ENCODE measurements at places on chromosomes 6 and 20.
A peak's percentile ranks its signal among the peaks of the same experiment; 100 is the strongest.

DNA sequence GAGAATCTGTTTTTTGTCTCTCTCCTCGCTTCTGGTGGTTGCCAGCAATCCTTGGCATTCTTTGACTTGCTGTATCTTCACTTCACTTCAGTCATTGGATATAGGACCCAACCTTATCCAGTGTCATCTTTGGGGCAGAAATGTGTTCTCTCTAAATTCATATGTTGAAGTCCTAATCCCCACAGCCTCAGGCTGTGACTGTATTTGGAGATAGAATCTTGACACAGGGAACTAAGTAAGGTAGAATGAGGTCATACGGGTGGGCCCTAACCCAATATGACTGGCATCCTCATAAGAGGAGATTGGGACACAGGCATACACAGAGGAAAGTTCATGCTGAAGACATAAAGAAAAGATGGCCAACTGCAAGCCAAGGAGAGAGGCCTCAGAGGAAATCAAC is 51.9 kb upstream of the TPD52L1 start:
- no peak for DNase-seq

DNA sequence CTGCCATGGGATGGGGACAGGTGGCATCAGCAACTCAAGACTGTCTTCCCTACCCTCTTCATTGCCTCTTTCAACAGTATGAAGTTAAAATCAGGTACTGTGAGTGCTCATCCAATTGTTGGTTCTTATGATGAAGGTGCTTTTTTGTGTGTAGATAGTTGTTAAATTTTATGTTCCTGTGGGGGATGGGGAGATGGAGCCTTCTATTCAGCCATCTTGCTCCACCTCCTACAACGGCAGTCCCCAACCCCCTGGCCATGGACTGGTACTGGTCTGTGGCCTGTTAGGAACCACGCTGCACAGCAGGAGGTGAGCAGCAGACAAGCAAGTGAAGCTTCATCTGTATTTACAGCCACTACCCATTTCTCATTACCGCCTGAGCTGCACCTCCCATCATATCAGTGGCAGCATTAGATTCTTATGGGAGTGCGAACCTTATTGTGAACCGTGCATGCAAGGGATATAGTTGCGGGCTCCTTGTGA is 47.8 kb upstream of the TOP1 start:
- no peak for DNase-seq

GRCh38 chr6:134994431-134994830 is 44.5 kb upstream of the ALDH8A1 start:
- DNase-seq, result no peak

GRCh38 chr20:32497589-32498224 is 87.4 kb downstream of the NOL4L start:
- DNase-seq, result no peak

- DNase-seq, result no peak
These were observed 98.5 kb upstream of the TMEM170B start for GRCh38 chr6:11439017-11439420.

DNA sequence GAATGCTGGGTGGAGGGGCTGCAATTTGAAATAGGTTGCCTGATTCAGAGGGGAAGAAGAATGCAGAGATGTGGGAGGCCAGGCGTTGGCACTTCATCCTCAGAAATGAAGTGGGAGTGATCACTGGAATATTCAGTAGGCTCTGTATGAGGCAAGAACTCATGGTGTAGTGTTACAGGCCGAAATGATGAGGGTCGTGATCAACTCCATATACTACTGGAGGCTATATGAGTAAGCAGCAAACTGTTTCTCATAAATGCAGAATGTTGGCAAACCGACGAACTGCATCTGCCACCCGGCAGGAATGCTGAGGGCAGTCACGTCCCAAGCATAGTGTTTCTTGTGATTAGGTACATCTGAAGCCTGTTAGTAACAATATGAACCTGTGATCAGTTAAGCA is 12.7 kb downstream of the KCNS1 start:
- DNase-seq, result no peak

DNA sequence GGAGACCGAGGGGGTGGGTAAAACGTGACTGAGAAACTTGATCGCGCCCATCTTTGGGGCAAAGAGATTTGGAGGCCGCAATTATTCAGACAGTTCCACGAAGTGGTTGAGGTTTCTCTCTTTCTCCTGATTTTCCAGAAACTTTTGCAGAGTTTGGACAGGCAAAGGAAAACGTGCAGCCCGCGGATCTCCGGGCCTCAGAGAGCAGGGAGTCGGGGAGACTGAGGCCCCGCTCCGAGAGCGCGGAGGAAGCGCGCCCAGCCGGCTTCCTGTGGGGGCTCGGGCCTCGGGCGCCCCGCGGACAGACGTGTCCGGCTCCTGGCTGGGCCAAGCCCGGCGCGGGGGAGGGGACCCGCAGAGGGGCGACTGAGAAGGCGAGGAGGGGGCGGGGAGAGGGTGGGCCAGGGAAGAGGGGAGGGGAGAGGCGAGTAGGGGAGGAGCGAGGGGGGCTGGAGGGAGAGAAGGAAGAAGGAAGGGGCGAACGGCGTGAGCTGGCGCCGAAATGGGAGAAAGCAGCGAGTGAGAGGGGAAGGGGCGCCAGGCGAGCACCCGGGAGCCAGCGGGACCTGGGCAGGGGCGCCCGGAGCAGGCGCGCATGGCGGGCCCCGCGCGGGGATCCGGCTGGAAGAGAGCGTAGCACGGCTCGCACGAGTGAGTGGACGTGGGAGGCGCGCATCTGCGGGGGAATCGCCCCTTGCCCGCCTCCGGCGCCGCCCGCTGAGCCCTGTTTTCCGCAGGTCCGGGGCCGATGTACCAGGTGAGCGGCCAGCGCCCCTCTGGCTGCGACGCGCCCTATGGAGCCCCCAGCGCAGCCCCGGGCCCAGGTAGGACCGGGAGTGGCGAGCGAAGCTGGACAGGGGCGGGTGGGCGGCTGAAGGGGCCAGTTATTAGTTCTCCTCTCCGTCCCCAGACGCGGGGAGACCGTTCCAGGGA is at the start of gene MDFI:
MDFI (plus strand) TSS at position 467 of the 933 bp plus-strand sequence; CDS start at position 749, 282 bp downstream.
- DNase-seq, result peak; percentile 82

DNA sequence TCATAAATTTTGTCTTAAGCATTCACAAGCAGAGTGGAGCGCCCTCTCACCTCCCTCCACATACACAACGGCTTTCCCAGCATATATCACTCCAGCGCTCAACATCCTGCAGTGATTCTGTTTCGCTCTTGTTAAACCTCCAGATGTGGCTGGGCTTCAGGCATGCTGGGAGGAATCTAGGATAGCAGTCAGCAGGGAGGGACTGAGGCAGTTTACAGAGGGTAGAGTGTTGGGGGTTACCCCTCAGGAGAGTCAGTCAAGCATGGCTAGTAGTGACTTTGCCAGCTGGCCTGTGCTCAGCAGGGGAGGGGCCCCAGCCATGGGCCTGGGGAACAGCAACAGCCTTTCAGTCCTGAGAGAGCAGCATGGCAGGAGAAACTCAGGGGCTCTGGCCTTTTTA is 161.4 kb upstream of the FLRT3 start:
- peak; percentile 17 for DNase-seq

- no peak for DNase-seq
These were observed 126.2 kb downstream of the CD164 start for GRCh38 chr6:109255946-109256640.

- DNase-seq, result no peak
These were observed 25.0 kb upstream of the C6orf62 start for GRCh38 chr6:24743944-24744335.

All from renal cortex interstitium (tissue), 15 donors.